ENCODE measurements at places on chromosomes 6 and 20. TPM values are rescaled to one million over a fixed set of nuclear protein-coding genes. Genes with fewer than 3 reads are reported as not detected.

DNA sequence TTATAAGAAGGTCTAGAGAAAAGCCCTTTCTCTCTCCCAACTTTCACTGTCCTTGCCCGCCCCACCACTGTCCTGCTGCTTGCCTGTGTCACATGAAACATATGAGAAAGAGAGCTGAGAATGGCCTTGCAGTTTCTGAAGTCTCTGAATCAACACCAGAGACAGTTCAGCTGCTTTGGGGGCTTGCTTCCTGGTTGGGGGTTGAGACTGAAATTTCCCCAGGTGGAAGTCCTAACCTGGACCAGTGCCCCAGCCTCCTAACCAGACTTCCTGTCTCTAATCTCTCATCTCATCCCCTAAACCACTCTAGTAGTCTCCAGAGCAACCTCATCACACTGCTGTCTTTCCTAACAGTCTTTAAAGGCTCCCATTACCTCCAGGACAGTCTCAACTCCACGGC, 10.7 kb downstream of the TRAM2 start:
- no peak for DNase-seq

Gene THBS2
- 817 TPM for total RNA-seq

DNA sequence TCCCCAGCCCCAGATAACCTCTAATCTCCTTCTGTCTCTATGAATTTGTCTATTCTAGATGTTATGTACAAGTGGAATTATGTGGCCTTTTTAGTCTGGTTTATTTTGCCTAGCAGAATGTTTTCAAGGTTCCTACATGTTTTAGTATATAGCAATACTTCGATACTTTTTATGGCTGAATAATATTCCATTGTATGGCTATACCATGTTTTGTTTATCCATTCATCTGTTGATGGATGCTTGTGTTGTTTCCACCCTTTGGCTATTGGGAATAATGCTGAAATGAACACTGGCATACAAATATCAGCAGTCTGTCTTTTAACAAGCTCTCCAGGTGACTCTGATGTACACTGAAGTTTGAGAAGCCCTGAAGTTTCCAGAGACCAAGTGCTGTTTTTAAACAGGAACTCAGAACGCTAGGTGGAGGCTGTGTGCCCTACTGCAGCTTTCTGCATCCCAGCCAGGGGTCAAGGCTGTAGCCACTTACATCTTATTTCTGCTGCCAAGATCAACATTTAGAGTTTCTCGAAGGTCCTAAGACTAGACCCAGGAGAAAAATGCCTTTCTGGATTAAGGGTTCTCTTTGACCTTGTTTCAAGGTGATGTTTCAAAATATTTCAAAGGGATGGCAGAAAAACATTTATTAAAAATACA, 123.0 kb downstream of the SOBP start:
- no peak for DNase-seq

Gene C20orf141
- total RNA-seq = not detected

- DNase-seq = no peak
Observed at GRCh38 chr20:53981752-53982437, 88.5 kb downstream of the BCAS1 start.

GRCh38 chr20:57616143-57616951, 3.9 kb downstream of the ZBP1 start:
- no peak for DNase-seq

Gene LEMD2
- 77.2 TPM for total RNA-seq

GRCh38 chr6:19127081-19127480, 710.1 kb upstream of the ID4 start:
- no peak for DNase-seq

DNA sequence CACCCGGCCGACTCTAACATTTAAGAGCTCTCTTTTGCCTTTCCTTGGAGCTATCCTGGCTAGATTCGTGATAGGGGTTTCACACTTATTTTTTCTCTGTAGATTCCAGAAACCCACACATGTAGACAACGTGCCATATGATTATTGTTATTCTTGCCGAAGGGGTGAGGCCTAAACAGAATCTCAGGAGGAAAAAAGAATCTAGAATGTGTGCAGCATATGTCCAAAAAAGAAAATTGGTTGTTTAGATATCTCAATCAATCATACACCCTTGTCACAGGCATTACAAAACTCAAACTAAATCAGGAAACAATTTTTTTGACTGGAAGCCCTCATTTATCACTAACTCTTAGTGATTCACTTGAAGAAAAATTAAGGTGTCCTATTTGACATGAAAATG, 66.9 kb upstream of the TGM3 start:
- no peak for DNase-seq

DNA sequence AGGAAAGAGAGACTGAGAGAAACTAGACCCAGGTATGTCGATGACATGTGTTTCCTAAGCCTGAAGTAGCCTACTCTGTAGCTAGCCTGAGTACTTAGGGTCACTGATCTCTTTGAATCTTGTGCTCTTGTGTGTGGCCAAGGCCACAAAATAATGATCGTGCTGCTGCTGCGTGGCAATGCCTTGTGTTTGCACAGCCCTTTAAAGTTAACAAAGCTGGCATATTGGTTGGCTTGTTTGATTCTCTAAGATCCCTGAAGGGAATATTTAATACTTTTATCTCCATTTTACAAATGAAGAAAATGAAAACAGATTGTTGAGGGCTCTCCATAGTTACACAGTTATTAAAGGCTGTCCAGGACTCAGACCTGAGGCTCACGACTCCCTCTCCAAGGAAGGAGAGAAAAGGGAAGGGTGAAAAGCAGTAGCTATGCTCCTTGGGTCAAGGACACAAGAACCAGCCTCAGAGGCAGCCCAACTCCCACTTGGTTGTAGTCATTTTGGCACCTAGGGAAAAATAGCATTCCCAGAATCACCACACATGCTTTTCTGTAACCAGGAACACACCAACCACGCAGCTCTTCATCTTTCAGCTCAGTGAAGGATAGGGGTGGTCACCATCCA, 130.7 kb downstream of the LRFN2 start:
- no peak for DNase-seq

DNA sequence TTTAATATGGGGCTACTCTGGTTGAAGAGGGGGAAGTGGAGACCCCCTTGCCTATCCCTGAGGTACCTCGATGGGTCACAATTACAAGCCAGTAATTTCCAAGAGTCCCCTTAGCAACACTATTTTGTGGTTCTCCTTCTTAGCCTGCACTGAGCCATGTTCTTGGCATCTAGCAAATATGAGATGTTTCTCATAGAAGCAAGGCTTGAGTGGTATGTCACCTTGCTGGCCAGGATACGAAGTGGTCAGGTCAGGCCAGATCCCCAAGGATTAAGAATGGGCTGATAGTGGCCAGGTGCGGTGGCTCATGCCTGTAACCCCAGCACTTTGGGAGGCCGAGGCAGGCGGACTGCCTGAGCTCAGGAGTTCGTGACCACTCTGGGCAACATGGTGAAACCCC, 2.1 kb upstream of the GHRH start:
- DNase-seq = no peak

DNA sequence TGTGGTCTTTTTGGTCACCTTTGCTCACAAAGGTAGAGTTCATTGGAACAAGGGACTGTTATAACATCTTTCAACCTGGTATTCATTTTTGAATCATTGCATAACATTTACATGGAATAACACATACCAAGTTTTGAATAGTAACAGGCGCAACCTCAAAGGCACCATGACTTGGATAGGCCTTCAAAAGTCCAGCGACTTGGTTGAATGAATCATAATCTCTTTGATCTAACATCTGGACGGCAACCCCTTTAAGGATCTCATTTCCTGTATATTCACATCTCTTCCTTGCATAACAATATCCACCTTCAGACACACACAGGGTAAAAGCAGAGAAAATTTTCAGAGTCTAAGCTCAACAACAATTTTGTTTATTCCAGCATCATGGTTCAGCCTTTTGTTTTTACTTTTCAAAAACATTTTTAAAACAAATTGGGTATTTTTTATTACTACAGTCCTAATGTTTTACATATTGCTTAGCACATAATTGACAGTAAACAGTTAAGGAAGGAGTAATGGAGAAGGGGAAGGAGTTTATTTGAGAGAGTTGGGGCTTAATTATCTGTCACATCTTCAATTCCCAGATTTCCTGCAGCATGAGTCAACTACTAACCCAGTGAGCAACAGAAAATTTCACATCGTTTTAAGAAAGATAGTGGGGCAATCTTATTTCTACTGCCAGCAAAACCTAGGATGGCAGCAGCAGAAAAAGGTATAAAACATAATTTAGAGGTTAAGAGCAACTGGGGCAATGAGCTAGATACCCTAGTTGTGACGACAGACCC, 41.8 kb upstream of the F13A1 start:
- DNase-seq = no peak

DNA sequence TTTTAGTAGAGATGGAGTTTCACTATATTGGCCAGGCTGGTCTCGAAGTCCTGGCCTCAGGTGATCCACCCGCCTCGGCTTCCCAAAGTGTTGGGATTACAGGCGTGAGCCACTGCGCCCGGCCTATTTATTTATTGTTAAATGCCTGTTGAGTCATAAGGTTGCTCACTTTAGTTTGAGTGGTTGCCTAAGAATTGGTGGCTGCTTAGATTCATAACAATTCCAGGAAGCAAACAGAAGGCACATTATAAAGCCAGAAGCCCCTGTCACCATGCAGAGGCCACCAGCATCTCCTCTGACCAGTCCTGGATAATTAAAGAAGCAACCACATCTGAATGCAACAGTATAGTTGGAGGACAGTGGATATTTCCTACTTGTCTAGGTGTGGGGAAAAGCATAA, 24.0 kb upstream of the ARMH2 start:
- no peak for DNase-seq

- no peak for DNase-seq
Observed at GRCh38 chr6:30465595-30466306, 23.6 kb upstream of the HLA-E start.

GRCh38 chr6:133891149-133891926, 2.4 kb downstream of the TCF21 start:
- no peak for DNase-seq

DNA sequence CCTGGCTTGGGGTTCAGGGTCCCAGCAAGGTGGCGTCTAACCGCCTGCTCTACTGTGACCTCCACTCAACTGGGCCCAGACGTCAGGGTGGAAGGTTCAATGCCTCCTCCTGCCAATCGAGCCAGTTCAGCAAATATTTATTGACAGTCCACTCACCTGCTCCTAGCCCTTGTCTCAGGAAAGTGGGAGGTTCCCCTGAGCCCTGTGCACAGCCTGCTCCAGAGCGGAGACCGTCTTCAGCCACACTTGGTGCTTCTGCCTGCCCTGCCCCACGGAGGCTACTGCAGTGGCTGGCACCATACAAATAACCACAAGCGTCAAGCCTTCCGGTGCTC, 6.1 kb downstream of the CCDC167 start:
- no peak for DNase-seq

GRCh38 chr6:14212632-14213031, 95.1 kb downstream of the CD83 start:
- no peak for DNase-seq

DNA sequence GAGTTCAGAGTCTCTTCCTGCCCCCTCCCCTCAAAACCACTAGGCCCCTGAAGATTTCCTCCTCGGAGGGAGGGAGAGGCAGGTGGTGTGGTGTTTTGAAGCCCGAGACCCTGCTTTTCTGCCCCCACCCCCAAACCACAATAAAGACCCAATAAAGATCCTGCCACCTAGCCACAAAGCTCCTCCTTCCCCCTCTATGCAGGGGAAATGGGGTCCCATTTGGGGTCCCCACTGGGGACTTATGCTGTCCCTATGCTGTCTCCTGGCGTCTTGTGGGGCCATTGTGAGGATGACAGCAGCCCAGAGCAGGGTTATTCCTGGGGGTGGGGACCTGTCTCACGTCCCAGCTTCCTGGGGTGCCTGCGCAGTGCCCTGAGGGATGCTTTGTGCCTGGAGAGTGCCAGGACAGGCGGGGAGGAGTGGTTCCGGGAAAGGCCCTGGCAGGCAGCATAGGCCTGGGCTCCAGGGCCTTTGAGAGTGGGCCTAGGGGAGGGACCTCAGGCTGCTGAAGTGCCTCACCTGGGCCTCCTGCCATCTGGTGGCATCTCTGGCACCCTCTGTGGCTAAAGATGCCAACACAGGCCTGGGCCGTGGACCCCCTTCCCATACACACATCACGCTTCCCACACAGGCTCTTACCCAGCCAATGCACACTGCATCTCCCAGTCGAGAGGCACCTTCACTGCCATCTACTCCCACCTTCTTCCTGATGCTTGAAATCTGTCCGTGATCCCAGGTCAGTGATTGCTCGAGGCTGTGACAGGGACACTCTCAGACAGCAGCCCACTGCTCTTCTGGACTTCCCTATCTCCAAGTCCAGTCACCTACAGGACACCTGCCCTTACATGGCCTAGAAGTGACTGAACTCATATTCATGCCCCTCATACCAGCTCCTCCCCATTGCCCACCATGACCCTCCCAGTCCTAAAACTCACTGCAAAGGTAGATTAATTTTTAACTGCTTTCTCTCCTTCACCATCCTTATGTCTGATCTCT, 7.9 kb upstream of the ARMC12 start:
- no peak for DNase-seq

- DNase-seq = no peak
Observed at GRCh38 chr20:49420811-49421295, 61.6 kb downstream of the KCNB1 start.

GRCh38 chr6:68718385-68719073, 83.4 kb downstream of the ADGRB3 start:
- no peak for DNase-seq

- no peak for DNase-seq
Observed at GRCh38 chr6:108027594-108027993, 46.9 kb downstream of the OSTM1 start.

Gene SLC35D3
- not detected for total RNA-seq

DNA sequence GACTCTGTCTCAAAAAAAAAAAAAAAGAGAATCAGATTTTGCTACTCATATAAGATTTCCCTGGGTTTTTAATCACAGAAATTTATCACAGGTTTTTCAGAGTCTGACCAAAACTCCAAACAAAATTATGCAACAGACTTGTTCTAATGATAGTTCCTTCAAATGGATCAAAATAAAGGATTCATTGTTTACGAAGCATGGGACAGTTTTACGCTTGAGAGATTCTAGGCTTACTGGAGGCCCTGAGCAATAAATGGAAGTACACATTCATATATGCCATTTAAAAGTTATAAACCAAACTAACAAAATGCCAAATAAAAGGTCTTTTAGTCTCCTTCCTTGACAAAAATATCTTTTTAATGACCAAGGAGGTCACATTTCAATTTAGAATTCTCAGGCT, 245.1 kb upstream of the KCNQ5 start:
- no peak for DNase-seq

DNA sequence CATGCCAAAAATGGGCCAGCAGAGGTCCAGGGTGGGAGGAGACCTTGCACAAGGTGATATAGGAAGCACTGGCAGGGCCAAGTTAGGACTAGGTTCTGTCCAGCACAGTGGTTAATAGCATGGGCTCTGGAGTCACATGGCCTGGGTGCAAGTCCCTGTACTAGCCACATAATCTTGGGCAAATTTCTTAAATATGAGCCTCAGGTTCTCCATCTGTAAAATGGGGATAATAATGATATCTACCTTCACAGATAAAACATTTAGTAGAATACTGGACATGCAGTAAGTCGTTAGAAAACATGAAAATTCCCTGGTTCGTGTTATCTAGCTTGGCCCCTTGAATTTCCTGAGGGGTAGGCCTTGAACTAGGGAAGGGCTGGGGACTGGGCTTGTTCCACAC, 6.2 kb downstream of the CTSA start:
- no peak for DNase-seq

Gene CFAP61
- total RNA-seq = 0.27 TPM

- DNase-seq = no peak
Observed at GRCh38 chr20:62466072-62466760, 9.6 kb downstream of the GATA5 start.

Gene WFDC2
- total RNA-seq = not detected

Gene ULBP3
- total RNA-seq = 3.0 TPM
